AG20443 (cell line): ENCODE measurements at places on chromosomes 4 and X.

DNA sequence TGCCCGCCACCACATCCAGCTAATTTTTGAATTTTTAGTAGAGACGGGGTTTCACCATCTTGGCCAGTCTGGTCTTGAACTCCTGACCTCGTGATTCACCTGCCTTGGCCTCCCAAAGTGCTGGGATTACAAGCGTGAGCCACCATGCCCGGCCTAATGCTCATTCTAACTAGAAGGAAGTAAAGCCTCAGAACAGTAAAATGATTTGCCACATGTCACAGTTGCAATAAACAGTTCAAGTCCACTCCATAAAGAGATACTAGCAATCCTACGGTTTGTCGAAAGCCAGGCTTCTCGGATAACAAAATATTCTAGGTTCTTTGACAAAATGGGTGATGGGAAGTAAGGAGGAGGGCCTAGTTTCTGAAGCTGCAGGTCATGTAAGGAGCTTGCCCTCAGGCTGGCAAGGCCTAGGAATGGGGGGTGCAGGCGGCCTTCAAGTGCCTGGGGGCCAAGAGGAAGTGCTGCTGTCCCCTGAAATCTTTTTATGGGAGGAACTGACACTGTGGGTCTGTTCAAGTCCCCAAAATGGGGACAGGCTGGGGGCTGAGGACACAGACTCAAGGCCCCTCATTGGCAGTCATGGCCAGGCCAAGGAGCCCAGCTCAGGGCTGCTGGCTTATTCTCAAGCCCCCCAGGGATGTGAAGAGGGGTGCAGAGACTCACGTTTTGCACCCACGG, 31.8 kb upstream of the ACSL1 start:
- no peak for DNase-seq

- DNase-seq, result no peak
Measured at GRCh38 chr4:186942758-186943377, 219.2 kb upstream of the FAT1 start.

- peak; percentile 40 for DNase-seq
Measured at GRCh38 chrX:102765809-102766208, 45.3 kb downstream of the GPRASP3 start.

- DNase-seq, result no peak
Measured at GRCh38 chrX:130696542-130696941, 206.5 kb downstream of the ENOX2 start.

DNA sequence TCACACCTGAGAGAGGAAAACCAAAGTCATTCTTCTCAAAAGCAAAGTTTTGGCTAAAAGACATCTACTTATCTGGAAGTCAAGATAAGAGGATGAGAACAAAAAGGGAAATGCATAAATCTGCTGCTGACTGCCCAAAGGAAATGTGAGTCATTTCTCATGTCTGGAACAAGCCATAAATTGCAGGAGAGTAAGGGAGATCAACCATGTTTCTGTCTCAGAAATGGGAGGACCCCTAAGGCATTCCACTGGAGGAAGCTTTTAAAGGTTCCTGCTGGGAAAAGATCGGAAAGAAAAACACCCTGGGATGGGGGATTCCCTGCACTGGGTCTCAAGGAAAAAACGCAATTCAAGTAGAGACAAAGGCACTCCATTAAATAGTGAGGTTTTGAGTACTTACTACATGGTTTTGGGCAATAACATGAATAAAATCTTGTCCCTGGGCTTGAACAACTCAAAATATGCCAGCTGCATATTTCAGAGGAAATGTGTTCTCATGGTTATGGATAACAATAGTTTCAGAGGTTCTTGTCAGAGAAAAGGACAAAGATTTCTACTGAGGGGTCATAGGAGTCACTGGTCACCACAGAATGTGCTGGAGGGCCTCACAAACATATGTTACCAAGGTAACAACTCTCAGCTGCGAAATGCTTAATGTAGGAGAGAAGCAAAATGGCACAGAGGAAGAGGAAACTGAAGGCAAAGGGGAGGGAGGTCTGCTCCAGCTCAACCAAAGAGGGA, 19.3 kb downstream of the GPR143 start:
- DNase-seq, result peak; percentile 20

DNA sequence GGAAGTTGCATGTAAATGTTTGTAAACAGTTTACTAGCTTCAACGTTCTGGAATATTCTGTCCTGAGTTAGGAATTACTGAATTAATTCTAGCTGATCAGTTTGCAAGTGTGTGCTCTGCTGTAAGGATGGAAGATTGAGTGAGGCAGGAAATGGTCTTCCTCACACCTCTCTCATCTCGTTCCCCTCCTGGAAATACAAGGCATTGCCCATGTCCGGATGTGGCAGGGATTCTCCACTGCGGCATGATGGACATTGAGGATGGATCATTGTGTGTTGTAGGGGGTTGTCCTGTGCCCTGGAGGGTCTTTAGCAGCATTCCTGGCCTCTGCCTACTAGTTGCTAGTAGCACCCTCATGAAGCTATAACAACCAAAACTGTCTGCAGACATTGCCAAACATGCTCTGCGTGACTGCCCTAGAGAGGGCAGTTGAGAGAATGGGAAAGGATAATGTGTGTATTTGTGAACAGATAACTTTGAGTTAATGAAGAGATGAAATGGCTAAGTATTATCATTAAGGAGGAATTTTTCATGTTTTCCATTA, 12.6 kb downstream of the CA5B start:
- DNase-seq, result no peak
